OCI-M1 (cell line): ENCODE measurements at places on chromosomes 3 and 15.
A peak's percentile ranks its signal among the peaks of the same experiment; 100 is the strongest.

GRCh38 chr3:13658681-13659080 lies 109.8 kb downstream of the FBLN2 start:
- DNase-seq: no peak

DNA sequence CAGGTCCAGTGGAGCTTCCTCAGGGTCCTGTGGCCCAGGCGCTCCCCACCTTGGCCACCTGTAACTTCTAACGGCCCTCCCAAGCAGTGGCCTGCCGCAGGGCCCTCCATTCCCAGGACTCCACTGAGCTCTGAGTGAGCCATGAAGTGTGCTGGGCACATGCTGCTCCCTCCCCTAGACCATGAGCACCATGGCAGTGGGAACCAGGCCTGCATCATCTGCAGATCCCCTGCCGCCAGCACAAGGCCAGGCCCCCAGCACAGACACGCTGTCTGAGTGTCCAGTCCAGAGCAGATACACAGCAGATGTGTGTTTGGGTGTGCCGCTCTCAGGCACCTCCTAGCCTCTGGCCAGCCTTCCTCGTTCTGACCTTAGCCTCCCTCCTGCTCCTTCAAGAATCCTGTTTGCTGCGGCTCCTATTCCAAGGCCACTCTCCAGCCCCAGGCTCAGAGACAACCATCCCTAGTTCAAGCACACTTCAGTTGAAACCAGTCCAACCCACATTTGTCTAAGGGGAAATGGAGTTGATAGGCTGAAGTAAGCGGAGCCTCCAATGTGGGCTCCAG lies 7.0 kb upstream of the KLF15 start:
- no peak for DNase-seq

DNA sequence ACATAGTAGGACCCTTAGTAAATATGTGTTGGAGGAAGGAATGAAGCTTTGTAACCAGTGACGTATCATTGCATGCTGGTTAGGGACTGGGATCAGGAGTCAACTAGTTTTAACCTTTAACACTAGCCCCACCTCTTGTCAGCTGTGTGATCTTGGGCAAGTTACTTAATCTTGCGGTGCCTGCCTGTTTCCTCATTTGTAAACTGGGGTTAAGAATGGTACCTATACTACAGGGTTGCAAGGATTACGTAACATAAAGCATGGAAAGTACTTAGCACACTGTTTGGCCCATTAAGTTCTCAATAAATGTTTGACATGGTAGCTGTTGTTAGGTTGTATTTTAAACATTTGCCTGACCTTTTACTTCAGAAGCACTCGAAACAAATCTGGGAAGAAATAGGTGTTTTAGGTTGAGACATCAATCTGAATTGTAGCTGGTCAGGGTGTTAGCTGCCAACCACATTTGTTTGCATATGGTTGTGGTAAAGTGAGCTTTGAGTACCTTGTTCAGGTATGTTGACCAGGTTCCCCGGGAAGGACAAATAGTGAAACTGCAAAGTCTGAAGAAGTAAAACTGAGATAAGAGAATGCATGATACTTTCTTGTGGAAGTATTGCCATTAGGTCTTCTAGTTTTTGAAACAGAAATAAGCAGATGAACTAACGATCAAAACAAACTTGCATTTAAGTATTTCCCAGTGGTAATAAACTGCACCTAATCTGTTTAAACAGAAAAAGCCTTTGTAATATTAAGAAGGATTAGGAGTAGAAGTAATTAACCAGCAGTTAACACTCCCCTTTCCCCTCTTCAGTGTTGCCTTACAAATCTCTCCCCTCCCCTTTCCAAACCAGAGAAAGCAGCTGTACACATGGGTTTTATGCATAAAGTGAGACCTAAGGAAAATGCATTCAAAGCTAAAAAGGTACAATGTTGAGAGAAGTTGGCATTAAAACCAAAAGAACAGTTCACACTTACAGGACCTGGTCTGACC lies 25.8 kb upstream of the SCAANT1 start:
- peak; percentile 47 for DNase-seq

- DNase-seq: no peak
Measured at GRCh38 chr3:170864525-170865208, 5.3 kb downstream of the RPL22L1 start.

DNA sequence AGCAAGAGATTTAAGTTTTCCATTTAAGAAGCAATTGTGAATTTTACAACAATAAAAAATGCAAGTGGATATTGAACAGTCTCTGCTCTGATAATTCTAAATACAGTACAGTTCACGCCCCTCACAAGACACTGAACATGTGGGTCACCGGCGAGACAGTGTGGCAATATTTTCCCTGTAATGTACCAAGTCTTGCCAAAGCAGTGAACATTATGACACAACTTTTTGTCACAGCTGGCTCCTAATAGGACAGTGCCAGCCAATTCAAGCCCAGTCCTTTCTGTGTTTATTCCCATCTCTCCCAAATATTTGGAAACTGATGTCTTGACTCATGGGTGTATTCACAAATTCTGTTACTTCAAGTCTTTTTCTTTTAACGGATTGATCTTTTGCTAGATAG lies 62.3 kb downstream of the PPARG start:
- DNase-seq: no peak

DNA sequence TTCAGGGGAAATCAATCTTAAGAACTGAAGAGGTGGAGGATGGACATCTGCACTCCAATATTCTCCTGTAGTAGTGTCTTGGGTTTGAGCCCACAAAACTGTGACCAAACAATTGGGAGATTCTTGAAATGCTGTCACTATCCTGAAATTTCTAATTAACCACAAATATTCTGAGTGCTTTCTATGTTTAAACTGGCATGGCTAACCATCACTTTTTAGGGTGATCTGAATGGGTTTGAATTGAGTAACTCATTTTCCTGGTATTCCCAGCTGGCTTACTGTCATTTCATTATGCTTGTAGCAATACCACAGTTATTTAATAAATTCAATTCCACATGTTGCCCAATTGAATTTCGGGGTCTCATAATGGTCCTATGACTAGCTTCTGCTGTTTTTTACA lies 216.9 kb upstream of the DCBLD2 start:
- no peak for DNase-seq

DNA sequence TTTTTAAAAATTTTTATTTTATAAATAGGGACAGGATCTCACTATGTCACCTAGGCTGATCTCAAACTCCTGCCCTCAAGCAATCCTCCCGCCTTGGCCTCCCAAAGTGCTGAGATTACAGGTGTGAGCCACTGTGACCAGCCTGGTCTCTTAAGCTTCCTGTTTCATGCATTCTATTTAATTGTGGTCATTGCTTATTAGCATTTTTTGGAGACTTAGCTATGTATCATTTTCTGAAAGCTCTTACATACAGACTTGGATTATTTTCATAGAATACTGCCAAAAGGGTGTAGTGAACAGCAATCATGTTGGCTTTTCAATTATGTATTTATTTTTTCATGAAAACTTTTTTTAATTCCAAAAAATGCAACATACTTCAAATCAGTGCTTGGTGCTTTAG lies 51.5 kb upstream of the DCUN1D1 start:
- no peak for DNase-seq

- no peak for DNase-seq
Measured at GRCh38 chr3:123523023-123523412, 61.8 kb downstream of the HACD2 start.

DNA sequence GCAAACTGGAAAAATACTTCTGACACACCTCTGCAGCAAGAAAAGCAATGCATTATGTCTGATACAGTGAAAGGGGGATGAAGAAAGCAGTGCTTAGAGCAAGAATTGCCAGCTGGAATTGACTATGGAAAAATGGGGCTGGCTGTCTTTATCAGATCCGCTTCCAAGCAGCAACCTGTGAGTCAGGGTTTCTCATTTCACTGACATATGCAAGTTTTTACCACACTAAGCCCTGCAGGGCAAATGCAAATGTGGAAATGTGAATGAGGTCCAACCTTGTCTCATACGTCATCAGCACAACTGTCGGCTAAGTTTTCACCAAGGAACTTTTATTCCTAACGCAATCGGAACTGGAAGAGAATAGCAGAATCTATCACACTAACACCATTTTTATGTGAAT lies 172.5 kb upstream of the GADL1 start:
- DNase-seq: no peak

GRCh38 chr3:44109771-44110361 lies 131.8 kb upstream of the TOPAZ1 start:
- DNase-seq: peak; percentile 5

GRCh38 chr3:137988152-137988551 lies 21.8 kb upstream of the CLDN18 start:
- DNase-seq: no peak

DNA sequence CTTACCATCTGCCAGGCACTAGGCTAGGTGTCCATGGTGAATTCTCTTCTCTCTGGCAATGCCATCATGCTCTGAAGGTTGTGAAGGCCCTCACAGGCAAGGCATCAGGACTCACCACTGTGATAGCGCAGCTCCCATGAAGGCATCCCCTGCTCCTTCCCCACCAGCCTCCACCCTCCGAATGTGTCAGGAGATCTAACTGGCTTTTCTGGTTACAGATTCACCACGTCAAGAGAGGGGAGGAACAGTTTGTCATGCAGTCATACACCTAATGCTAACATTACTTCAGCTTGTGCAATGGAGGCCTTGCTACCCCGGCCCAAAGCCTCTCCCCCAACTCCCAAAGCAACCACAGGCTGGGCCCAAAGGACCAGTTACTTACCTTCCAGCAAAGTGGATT lies 8.9 kb upstream of the CMTM8 start:
- no peak for DNase-seq

- DNase-seq: no peak
Measured at GRCh38 chr3:38562467-38562925, 66.4 kb downstream of the EXOG start.

GRCh38 chr3:150359381-150359780 lies 48.7 kb upstream of the TSC22D2 start:
- no peak for DNase-seq

DNA sequence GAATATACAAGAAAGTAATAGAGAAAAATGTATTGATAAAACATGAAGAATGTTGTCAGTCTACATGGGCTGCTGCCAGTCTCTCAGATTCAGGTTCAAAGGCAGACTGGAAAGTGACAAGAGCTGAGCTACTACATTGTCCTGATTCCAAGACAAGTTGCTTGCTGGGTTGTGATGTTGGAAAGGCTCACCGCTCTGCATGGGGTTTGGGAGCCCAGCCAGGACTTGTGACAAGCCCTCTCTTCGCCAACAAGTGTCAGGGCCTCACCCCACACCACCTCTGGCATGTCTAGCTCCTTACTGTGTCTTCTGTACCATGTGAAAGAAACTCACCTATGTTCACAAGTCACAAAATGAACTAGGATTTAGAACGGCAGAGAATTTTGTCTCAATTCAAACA lies 43.0 kb upstream of the SH3GL3 start:
- DNase-seq: no peak

DNA sequence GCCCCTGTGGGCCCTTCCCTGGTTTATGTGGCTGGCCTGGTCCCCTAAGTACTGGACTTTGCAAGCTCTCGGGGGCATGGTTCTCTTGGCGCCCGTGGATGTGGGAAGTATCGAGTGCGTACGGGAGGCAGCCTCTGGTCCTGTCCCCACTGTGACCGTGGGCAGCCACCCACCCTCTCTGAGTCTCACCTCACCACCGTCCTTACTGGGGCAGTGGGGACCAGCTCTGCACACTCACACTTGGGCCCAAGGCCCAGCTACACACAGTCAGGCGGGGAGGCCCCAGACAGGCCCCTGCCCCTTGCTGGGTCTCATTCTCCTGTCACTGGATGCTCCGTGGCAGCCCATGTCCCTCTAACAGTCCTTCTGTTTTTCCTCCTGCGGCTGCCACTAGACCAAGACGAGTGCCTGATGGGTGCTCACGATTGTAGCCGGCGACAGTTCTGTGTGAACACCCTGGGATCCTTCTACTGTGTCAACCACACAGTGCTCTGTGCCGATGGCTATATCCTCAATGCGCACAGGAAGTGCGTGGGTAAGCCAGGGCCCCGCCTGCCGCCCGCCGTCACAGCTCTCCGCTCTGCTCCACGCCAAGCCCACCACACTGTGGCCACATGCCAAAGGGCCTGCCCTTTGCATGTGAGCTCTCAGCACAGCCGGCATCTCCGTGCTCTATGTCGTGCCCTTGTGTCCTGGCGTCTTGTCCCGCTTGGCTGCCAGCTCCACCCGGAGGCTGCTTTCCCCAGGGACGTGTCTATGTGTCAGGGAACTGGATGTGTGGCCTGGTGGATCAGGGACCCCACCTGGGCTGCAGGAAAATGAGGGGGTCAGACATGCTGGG lies 72.7 kb downstream of the FBLN2 start:
- no peak for DNase-seq

- DNase-seq: peak; percentile 60
Measured at GRCh38 chr3:161423911-161424522, 52.7 kb upstream of the SPTSSB start.

DNA sequence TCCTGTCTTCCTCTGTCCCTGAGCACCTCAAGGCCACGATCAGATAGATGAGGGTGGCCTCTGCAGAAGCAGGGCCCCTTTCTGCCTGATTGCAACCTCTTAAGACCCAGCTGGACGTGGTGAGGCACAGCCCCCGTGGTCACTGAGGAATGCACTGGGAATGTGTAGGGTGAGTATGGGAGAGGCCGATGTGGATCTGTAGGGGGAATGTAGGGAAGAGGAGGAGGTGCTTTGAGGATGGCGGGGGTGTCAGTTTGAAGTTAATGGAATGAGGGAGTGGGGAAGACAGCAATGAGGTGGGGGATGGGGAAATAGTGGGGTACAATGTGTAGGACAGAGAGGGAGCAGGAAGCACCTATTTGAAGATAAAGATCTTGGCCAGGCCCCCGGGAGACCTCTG lies 785 bp upstream of the IQCF5 start:
- no peak for DNase-seq
